Adrenal gland (tissue), 19 donors: ENCODE measurements at places on chromosomes 3 and 15. TPM values are rescaled to one million over a fixed set of nuclear protein-coding genes. Genes with fewer than 3 reads are reported as not detected.

The CELSR3 gene
- 3.9 TPM for total RNA-seq

The UTS2B gene
- 0.67 TPM for total RNA-seq

The CYP1A2 gene
- total RNA-seq: not detected

The CHST13 gene
- total RNA-seq: 0.22 TPM

The ANKRD28 gene
- total RNA-seq: 66.4 TPM

The LSM3 gene
- total RNA-seq: 9.8 TPM

The GP5 gene
- 0.11 TPM for total RNA-seq

The CCDC54 gene
- total RNA-seq: not detected

The SHF gene
- 22.0 TPM for total RNA-seq

The SMCO1 gene
- not detected for total RNA-seq

The POLQ gene
- total RNA-seq: 0.61 TPM

The SPTSSB gene
- total RNA-seq: 0.06 TPM

The SSUH2 gene
- total RNA-seq: 0.19 TPM

The CLDN16 gene
- total RNA-seq: 0.84 TPM

The CPNE9 gene
- total RNA-seq: 0.26 TPM

The CRABP1 gene
- total RNA-seq: 0.39 TPM

The ROPN1 gene
- total RNA-seq: not detected

The CTDSPL gene
- total RNA-seq: 25.6 TPM

The CCK gene
- not detected for total RNA-seq

The NMNAT3 gene
- 12.4 TPM for total RNA-seq

The PSTPIP1 gene
- total RNA-seq: 11.1 TPM

The FMN1 gene
- total RNA-seq: 17.7 TPM

The MYH15 gene
- total RNA-seq: 0.07 TPM

The MORC1 gene
- total RNA-seq: 0.11 TPM

The HRG gene
- total RNA-seq: not detected
